ENCODE measurements at places on chromosomes 3 and 15. TPM values are rescaled to one million over a fixed set of nuclear protein-coding genes. Genes with fewer than 3 reads are reported as not detected.

RBPMS2 gene
- 0.08 TPM for polyA plus RNA-seq

DNA sequence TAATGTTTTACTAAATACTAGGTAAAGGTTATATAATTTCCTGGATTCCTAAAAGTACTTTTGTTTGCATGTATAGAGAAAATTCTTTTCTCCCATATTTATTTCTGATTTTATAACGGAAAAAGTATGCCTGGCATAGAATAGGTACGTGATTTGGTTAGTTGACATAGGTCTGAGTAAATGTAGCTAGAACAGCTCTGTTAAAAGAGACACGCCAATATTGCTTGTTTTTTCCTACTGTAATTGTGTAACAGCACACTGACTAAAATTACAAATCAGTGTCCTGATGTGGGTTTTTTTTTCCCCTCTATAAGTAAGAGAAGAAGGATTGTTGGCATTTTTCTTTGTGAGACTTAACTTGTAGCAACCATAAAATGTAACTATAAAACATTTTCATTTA, 26.7 kb downstream of the KLHL24 start:
- no peaks in the 10 kb centered on the region for H3K4me1 ChIP-seq
- H3K27me3 ChIP-seq, result no peaks in the 10 kb centered on the region
- H3K4me3 ChIP-seq, result no peak overlapping the region
- no peak for DNase-seq
- no peak overlapping the region for H3K27ac ChIP-seq

POPDC2 gene
- 0.58 TPM for polyA plus RNA-seq

GRCh38 chr3:52347716-52348635, 31.9 kb downstream of the DNAH1 start:
- no peaks in the 10 kb centered on the region for H3K36me3 ChIP-seq
- no peaks in the 10 kb centered on the region for H3K27me3 ChIP-seq
- no peaks in the 10 kb centered on the region for H3K4me1 ChIP-seq
- H3K27ac ChIP-seq, result no peak overlapping the region

DNA sequence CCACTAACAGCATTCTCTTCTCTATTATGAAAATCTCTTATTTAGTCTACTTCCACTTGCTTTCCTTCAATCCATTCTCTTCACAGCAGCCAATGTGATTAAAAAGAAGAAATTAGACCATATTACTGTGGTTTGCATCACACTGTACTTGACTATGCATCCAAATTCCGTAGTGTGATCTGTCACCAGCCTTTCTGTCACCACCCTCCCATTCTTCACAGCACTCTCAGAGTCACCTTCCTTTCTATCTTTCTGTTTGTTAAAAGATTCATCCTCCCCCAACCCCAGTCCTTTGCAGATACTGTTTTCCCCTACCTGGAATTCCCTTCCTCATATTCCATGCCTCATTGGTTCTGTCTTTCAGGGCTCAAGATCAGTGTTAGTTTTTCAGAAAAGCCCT, 55.0 kb upstream of the ABHD10 start:
- H3K36me3 ChIP-seq, result peaks cover 33% of the 10 kb centered on the region
- no peak for DNase-seq
- no peak overlapping the region for H3K4me3 ChIP-seq
- no peak overlapping the region for H3K27ac ChIP-seq
- no peaks in the 10 kb centered on the region for H3K4me1 ChIP-seq
- no peaks in the 10 kb centered on the region for H3K27me3 ChIP-seq

DNA sequence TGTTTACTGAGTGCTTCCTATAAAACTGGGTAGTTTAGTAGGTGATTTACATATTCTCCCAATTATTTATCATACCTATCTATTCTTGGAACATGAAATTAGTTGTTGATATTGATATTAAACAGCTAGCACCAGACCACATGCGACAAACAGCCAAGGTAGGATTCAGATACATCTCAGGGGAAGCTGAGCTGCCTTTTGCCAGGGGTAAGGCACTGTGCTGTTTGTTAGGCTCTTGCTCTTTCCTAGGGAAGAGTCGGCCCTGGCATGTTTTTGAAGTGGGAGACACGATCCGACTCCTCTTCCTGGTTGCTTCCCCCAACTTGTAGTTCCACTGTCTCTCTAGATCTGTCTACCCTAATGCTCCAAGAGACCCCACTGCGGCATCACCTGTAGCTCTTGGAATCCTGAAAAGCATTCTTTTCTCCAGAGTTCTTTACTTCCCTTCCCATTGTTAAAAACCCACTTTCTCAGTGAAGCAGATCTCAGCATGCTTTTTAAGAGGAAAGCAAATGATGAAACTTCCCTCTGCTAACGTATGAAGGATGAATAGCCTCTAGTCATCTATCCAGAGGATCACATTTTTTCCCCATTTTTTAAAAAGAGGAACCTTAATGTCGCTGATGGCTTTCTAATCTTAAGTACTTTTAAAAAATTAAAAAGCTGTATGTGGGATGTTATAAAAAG, 138.4 kb downstream of the GHSR start:
- H3K4me1 ChIP-seq, result peaks cover 16% of the 10 kb centered on the region
- no peaks in the 10 kb centered on the region for H3K27me3 ChIP-seq
- no peak overlapping the region for H3K4me3 ChIP-seq
- peaks cover 93% of the 10 kb centered on the region for H3K36me3 ChIP-seq
- no peak overlapping the region for H3K27ac ChIP-seq

- H3K36me3 ChIP-seq, result no peaks in the 10 kb centered on the region
- no peaks in the 10 kb centered on the region for H3K27me3 ChIP-seq
- peak overlapping the region; percentile 49 for H3K27ac ChIP-seq
- peaks cover 59% of the 10 kb centered on the region for H3K4me1 ChIP-seq
- peak; percentile 82 for DNase-seq
Measured at GRCh38 chr15:67030036-67030762, 35.2 kb upstream of the SMAD3 start.

GRCh38 chr15:44468709-44469385, 41.4 kb downstream of the CTDSPL2 start:
- no peaks in the 10 kb centered on the region for H3K36me3 ChIP-seq
- no peak overlapping the region for H3K4me3 ChIP-seq
- no peaks in the 10 kb centered on the region for H3K4me1 ChIP-seq
- H3K27ac ChIP-seq, result no peak overlapping the region
- H3K27me3 ChIP-seq, result no peaks in the 10 kb centered on the region

CYP11A1 gene
- polyA plus RNA-seq, result 0.92 TPM

- H3K4me1 ChIP-seq, result no peaks in the 10 kb centered on the region
- no peak overlapping the region for H3K27ac ChIP-seq
- no peak for DNase-seq
- no peaks in the 10 kb centered on the region for H3K27me3 ChIP-seq
- peaks cover 39% of the 10 kb centered on the region for H3K36me3 ChIP-seq
Measured at GRCh38 chr15:98923171-98923570, 84.4 kb downstream of the PGPEP1L start.

DNA sequence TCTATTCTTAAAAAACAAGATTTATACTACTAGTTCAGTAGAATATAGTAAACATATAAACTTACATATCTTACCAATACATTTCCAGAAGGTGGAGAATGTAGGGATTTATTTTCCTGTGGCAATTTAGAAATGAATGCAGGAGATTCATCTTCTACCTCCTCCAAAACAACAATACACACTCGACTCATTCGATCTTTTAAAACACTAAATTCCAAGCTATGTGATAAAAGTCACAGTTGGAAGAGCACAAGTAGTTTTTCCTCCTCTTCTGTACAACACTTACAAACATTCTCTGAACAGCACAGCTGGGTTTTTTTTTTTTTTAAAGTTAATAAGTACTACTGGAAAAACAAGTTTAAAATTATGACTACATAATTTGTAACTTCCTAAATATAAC, 1.4 kb downstream of the ANKRD28 start:
- no peak overlapping the region for H3K4me3 ChIP-seq
- no peaks in the 10 kb centered on the region for H3K36me3 ChIP-seq
- H3K27me3 ChIP-seq, result no peaks in the 10 kb centered on the region
- H3K27ac ChIP-seq, result no peak overlapping the region
- peaks cover 38% of the 10 kb centered on the region for H3K4me1 ChIP-seq

All from HepG2 (cell line).